T-helper 1 cell (primary cell): ENCODE measurements at places on chromosomes 2 and 18.

- no peak for DNase-seq
These were observed 370.9 kb upstream of the ZEB2 start for GRCh38 chr2:144890828-144891227.

GRCh38 chr2:216880509-216881184 lies 20.8 kb upstream of the TNP1 start:
- DNase-seq = no peak

DNA sequence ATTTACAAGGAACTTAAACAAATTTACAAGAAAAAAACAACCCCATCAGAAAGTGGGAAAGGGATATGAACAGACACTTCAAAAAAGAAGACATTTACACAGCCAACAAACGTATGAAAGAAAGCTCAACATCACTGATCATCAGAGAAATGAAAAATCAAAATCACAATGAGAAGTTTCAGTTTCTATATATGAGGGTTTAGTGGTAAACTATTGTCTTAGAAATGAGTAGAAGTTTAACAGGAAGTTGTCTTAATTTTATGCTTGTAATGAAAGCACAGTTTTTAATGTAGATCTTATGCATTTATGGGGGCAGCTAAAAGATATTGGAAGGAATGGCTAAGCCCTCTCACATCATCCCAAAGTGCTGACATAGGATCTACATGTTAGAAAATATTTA lies 325.4 kb downstream of the ERBB4 start:
- DNase-seq = no peak

DNA sequence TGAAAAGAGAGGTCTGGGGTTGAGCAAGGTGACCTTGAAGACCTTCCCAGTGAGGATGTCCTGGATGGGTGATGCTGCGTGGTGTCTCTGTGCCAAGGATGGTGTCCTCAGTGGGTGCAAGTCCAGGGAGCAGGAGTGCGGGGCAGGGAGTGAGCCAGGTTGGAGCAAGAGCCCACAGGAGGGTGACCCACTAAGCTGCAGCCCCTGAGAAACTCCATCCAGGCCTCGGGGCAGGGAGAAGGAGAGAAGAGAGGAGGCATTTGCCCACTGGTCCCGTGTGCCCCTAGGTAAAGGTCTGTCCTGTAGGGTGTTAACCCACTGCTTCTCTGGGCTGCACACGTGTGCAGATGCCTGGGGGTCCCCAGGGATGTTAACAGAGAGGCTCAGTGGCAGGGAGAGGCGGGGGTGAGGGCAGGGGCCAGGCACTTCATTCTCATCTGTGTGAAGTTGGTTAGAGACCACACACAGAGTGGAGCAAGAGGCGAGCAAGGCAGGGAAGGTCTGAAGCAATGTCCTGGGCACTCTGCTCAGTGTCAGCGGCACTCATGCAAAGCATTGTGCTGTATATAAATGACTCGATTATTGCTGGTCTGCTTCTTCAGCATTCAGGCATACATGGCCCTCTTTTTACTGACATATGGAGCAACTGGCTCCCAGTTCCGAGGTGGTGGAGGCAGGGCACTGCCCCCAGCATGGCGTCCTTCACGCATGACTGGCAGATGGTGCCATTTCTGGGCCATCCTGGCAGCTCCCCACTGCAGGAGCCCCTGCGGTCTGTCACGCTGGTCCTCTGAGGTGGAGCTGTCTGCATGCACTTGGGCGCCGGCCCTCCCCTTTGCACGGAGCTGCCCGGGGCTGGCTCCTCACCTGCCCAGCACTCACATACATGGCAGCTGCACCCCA lies 117.2 kb upstream of the HS6ST1 start:
- no peak for DNase-seq

DNA sequence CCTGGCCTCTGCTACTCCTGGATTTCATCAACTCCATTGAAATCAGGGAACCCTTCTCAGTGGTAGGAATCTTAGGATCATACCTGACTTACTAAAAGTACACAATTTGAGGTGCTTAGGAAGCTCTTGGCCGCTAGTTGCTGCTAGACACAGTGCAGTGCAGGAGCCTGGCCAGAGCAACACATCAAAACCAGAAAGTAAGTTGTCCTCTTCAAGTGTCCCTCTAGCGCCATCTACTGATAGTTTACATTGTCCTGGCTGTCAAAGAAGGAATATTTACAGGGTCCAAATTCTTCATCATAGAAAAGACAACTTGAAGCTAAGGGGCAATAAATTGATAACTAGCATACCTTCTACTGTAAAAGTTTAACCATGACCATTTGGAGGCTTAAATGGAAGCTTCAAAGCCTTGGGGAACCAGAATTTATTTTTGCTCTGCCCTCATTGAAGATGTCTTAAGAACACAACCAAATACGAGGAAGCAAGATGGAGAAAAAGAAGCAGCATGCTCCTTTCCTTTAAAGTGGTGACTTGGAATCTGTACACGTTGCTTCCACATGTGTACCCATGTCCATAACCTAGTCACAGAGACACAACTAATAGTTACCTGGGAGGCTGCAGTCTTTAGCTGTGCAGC lies 889.1 kb upstream of the GCFC2 start:
- DNase-seq = no peak

DNA sequence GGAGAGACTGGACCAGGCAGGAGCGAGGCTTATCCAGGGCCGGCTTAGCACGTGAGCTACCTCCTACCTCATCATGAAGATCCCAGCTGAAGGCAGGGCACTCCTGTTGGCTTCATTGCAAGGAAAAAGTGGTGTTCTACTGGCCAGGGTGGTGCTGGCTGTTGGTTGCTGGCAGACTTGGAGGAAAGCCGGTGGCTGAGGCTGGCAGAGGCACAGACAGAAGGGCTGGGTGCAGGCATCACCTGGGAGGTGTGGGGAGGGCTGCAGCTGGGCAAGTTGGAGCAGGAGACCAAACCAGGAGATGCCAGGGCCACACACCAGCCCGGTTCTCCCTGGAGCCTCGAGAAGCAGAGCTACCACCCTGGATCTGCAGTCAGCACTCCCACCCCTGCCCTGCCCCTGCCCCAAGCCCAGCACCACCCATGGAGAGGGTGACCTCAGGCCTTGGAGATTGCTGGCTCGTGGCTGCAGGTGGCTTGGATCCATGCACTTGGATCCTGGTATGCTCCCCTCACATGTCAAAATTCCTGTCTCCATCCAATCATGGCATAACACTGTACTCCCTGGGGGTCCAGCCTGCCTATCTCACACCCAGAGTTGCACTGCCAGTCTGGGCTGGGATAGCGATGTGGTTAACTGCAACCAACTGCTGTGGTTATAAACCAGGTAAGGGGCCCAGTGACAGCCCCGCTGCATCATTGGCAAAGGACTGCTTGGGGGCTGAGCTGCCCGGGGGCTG lies 49.7 kb downstream of the GLI2 start:
- no peak for DNase-seq

GRCh38 chr18:32379891-32380290 lies 90.8 kb downstream of the GAREM1 start:
- DNase-seq = no peak

DNA sequence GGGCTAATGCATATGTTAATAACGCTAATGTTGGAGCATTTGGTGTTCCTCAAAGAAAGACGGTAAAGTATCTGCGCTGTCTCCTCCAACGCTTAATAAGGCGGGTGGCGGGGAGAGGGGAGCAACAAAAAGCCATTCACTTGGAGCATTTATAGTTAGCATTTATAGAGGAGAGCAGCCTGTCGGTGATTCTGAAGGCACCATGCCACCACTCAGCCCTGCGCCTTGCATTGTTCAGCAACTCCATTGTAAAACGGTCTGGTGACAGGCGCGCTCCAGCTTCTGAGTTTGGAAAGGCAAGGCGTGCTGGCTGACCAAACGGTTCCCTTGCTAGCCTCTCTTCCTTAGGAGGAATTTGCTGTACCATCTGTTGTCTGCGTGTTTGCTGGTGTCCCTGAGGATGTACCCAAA lies 83.9 kb downstream of the LYPD1 start:
- no peak for DNase-seq

- no peak for DNase-seq
These were observed 171.4 kb downstream of the ZNF804A start for GRCh38 chr2:184769686-184770085.

- no peak for DNase-seq
These were observed 164.3 kb upstream of the CAVIN2 start for GRCh38 chr2:192011196-192011595.
